ENCODE measurements at places on chromosomes 4 and X. TPM values are rescaled to one million over a fixed set of nuclear protein-coding genes. Genes with fewer than 3 reads are reported as not detected.

DNA sequence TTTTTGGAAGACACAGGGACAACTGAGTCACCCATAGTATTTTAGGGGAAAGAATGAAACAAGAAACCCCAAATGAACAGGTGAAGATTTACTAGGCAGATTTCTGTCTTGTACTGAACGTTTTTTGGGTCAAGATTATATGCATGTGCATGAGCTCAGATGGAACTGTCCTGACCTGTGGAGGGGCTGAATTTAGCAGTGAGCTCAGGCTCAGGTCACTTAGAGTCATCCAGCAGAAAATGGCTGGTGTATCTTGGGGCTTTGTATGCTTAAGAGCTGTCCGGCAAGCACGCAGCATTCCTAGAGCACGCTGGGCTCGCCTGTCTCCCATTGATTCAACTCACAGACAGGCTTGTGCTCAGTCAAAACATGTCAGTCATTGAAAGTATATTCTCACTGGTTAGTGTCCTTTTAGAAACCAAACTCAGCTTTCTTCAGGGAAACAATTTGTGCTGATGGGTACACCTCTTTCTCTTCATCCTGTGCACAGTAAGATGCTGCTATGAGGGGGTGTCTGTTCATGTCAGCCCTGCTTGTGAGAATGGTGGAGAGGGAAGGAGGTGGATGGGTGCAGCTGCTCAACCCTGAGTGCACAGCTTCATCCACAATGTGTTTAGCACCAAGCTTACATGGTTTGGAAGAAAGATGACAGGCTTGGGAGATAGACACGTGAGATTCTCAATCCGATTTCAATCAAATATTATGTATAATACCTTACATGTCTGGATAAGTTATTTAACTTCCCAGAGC lies 47.5 kb upstream of the PDLIM3 start:
- no peak for DNase-seq

DNA sequence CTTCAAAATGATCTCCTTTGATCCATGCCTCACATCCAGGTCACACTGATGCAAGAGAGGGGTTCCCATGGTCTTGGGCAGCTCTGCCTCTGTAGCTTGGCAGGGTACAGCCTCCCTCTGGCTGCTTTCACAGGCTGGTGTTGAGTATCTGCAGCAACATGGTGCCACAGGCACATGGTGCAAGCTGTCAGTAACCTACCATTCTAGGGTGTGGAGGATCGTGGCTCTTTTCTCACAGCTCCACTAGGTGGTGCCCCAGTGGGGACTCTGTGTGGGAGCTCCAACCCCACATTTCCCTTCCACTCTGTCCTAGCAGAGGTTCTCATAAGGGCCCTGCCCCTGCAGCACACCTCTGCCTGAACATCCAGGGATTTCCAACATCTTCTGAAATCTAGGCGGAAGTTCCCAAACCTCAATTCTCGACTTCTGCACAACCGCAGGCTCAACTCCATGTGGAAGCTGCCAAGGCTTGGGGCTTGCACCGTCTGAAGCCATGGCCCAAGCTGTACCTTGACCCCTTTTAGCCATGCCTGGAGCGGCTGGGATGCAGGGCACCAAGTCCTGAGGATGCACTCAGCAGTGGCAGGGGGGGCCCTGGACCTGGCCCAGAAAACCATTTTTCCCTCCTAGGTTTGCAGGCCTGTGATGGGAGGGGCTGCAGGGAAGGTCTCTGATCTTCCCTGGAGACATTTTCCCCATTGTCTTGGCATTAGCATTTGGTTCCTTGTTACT lies 137.8 kb upstream of the NUDT6 start:
- DNase-seq = no peak

GRCh38 chrX:15960237-15960636 lies 105.6 kb upstream of the AP1S2 start:
- no peak for DNase-seq

GRCh38 chr4:172680691-172681090 lies 487.9 kb upstream of the GALNT7 start:
- DNase-seq = no peak

DNA sequence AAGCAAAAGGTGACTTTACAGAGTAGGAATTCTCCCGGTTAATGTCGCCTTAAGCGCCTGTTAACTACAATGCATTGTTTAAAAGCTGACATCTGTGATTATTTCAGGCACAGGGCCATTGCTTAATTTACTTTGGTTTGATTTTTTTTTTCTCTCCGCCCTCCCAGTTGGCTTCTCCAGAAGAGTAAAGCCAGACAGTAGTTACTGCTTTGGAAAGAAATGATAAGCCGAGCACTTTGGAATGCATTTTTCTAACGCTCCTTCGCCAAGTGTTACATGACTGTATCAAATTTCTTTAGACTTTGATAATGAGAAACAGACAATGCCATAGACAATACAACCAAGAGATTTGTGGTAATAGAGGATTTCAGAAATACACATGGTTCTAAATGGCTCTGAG lies 383.0 kb upstream of the TENM3 start:
- no peak for DNase-seq

DNA sequence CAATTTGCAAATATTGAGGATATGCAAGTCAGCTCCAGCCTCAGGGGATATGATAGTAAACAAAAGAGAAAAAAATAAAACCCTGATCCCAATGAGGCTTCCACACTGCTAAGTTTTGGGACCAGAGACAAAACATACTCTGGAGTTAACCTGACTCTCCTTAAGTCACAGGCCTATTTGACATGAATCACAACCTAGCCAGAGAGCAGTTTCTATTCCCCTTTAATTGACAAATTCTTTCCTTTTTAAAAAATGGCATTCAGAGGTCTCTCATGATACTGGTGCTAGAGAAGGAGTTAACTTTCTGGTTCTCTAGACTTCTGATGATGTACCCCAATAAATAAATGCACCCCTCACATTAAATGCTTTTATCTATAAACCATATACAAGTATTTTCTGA lies 8.8 kb downstream of the ACSL1 start:
- no peak for DNase-seq

DNA sequence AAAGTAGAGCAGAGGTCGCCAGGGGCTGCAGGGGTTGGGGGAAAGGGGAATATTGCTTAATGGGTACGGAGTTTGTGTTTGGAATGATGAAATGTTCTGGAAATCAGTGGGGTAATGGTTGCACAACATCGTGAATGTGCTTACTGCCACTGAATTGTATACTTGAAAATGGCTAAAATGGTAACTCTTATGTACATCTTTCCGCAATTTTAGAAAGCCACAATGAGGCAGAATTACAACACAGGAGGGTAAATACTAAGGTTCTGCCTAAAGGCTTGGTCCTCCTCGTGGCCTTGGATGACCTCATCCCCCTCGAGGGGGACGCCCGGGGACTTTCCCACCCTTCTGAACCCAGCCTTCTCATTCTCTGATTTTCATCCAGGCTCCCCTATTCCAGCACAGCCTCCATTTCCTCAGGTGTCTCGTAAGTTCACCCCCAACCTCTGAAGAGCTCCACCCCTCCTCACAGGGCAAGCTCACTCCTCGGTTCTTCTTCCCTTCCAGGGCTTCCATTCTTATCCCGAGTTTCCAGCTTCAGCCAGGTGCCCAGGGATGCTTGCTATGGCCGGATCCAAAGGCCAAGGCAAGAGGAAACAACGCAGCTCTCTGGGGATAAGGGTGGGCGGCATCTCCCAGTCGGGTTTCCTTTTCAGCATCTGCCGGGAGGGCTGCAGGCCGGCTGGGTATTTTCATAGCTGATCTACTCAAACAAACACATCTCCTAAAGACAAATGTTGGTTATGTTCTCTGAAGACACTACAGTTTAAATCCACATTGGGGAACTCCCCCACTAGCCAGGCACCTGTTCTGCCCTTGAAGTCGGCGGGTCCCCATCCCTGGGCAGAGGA lies 71.3 kb upstream of the ACSL1 start:
- no peak for DNase-seq

- DNase-seq = no peak
These were observed 36.6 kb downstream of the MYOZ2 start for GRCh38 chr4:119172223-119172622.

- no peak for DNase-seq
These were observed 157.0 kb upstream of the TLL1 start for GRCh38 chr4:165715989-165716388.

GRCh38 chr4:184457535-184458249 lies 16.7 kb downstream of the IRF2 start:
- no peak for DNase-seq

GRCh38 chrX:106952538-106952937 lies 32.3 kb downstream of the CLDN2 start:
- DNase-seq = no peak

DNA sequence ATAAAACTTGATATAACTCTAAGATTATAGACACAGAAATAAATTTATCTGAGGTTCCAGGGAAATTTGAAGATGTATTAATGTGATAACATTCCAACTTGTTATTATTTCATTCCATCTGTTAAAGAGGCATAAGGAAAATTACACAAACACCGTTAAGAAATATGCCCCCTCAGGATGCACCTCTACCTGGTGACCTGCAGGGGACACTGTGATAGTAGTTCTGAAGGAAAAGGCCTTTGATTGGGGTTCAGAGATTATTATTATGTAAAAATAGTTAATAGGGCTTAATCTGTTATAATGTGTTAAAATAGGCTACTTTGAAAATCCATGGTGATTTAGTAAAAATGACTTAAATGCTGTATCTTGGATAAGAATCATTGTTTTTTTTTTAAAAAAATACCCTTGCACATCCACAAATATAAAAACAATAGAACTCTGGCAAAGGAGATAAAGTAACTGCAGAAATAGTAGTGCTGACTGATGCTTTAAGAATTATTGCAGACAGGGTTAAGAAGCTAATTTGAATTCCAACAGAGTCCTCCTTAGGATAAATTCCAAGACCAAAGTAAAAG lies 6.1 kb upstream of the ABRAXAS1 start:
- peak; percentile 32 for DNase-seq

GRCh38 chrX:153778684-153779101 lies 2.1 kb upstream of the SRPK3 start:
- no peak for DNase-seq

- no peak for DNase-seq
These were observed 33.4 kb downstream of the SPRY1 start for GRCh38 chr4:123430031-123430430.

DNA sequence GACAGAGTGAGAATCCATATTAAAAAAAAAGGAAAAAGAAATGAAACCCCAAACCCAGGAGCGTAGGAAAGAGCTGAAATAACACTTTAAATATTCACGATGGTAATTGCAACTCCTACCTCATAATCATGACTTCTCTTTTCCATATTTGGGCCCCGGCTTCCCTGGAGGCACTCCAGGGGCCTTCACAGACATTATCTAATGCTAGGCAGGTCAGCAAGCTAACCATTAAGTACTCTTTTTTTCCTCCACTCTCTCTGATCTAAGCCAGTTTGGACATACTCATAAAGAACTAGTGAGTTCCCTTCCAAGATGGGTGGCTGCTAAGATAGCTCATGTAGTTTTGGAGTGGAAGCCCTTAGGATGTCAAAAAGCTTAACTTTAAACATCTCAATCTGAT lies 83.2 kb downstream of the SH3KBP1 start:
- DNase-seq = no peak

DNA sequence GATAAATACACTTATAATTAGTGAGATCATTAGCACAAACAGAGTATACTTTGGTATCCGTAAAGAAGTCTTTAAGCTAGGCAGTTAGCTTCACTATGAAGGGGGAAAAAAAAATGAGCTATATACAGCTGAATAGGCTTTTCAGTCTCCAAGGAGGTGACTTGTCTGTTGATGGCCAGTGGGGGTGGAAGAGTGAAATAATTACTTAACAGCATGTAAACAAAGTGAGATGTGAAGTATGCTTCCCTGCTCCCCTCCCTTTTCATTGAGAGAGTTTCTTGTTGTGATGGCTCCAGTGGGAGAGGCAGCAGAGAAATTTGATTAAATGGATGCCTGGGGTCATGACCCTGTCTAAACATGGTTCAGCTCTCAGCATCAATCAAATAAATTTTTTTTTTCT lies 180.9 kb downstream of the DACH2 start:
- DNase-seq = no peak

GRCh38 chr4:11131491-11131890 lies 297.2 kb downstream of the HS3ST1 start:
- no peak for DNase-seq

DNA sequence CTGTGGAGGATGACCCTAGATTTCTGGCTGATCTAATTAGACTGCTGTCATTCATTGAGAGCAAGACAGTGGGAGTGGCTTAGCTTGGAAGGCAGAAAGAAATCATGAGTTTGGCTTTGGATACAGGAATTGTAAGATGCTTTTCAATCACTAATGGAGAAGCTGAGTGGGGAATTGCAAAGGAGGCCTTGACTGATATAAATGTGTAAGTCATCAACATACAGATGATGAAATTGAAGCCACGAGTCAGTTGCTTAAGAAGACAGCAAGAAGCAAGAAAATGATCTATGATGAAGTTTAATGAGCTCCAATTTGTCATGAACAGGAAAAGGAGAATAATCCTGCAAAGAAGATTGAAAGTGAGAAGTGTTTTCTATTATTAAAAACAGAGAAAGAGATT lies 136.7 kb upstream of the C1QTNF7 start:
- no peak for DNase-seq

DNA sequence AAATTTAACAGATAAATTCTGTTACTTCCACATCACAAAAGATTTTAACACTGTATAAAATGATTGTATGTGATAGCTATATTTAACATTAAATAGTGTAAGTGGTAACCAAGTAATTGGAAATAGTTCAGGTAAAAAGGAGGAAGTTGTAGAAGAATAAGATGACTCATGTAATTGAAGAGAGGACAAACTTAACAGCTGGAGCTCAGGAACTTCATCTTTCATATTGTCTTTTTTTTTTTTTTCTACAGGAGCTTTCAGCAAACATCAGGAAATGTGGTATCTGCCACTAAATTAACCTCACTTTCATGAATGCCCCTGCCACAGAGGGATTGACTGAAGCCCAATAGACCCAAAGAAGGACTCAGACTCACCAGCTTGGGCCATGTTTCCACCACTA lies 188.4 kb upstream of the VEGFC start:
- no peak for DNase-seq

GRCh38 chrX:149650162-149650561 lies 18.6 kb upstream of the TMEM185A start:
- DNase-seq = no peak

Gene TRPC5OS
- not detected for total RNA-seq

Gene DUX4
- not detected for total RNA-seq

Gene UGT2B17
- not detected for total RNA-seq

Gene NSG1
- not detected for total RNA-seq

Gene KLHL13
- total RNA-seq = 9.4 TPM

Gene ENAM
- total RNA-seq = not detected

Gene LGI2
- total RNA-seq = not detected

Gene CASP3
- 46.5 TPM for total RNA-seq
